ENCODE measurements at places on chromosomes 3 and 15.
A peak's percentile ranks its signal among the peaks of the same experiment; 100 is the strongest.

DNA sequence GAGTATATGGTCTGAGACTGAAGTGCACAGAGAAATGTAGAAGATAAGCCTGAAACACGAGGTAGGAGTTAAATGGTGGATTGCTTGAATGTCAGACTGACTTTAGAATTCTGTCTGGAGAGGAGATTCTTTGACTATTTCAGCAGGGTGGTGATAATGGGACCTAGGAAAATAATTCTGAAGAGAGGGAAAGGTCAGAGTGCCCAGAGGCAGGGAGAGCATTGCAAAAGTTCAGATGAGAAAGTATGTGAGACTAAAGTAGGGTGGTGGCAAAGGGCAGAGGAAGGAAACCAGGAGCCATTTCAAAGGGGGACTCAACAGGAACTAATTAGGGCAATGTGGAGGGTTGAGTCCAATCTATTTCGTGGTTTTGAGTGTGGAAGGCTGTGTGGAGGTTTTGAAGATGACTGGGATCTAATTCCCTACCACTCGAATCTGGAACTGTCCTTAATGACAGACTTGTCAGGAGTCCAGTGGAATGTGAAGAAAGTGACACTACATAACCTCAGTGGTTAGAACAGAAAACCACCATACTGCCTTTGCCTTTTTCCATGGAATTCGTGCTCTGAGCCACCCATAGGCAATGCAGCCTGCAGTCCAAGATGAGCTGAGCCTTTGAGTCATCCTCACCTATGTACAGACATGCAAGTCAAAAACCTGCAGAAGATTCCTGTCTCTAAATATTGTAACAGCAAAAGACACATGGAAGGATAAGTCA lies 16.1 kb downstream of the CPOX start:
- DNase-seq: no peak

GRCh38 chr3:94121161-94121560 lies 58.3 kb downstream of the NSUN3 start:
- DNase-seq: no peak

DNA sequence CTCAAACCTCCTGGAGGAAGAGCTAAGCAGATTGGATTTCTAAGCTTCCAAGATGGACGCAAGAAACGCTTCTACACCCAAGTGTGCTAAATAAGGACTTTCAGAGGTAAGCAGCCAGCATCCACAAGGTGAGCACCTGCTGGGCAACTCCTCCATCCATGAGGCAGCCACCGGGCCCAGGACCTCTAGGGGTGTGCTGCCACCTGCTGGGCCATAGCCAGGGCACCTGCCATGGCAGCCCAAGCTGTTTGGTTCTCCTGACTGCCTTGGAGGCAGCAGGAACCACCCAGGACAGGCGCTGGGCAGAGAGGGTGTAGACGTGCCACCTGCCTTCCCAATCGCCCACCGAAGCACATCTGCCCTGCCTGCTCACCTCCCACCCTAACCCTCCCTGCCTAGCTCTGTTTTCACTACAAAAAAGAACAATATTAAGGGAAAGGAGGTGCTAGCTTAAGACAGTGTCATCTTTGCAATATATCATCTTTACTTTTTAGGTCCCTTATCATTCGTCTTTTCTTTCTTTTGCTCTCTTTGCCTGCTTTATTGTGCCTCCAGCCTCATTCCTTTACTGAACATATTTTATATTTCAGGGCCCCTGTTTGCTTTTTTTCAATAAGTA lies 12.9 kb downstream of the C15orf62 start:
- DNase-seq: peak; percentile 69

DNA sequence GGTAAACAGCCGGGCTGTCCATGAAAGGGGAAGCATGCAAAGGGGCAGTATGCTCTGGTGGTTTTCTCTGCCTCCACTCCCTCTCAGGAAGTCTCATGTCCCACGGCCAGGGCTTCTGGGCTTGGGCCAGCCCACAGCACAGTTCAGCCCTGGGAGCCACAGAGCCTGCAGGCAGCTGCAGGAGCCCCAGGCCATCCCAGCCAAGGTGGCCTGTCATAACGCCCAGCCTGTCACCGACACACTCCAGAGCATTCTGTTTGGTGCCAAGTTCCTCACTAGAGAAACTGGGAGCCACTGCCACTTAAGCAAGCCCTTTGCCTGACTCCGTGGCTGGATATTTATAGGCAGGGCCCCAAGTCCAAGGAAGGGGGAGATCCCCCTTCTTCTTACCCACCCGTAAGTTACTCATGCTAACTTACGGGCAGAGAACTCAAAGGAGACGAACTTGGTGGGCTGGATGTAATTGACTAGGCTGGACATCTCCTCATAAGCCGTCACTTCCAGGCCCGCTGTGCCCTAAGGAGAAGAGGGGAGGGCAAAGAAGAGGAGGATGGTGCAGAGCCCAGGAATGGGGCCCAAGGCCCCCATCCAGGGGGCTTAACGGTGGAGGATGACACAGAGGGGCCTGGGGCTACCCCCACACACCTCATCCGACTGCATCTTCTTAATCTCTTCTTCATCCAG lies 11.7 kb downstream of the PLCB2 start:
- no peak for DNase-seq

GRCh38 chr3:25292036-25292435 lies 136.0 kb upstream of the RARB start:
- no peak for DNase-seq

DNA sequence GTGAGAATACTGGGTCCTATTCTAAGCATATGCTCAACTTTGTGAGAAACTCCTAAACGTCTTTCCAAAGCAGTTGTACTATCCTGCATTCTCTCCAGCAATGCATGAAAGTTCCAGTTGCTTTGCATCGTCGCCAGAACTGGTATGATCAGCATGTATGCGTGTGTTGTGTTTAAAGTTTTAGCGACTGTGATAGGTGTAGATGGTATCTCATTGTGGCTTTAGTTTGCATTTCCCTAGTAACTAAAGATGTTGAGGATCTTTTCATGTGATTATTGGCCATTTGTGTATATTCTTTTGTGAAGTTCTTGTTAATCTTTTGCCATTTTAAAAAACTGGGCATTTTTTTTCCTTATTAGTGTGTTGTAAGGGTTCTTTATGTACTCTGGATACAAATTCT lies 115.1 kb downstream of the SPATA16 start:
- no peak for DNase-seq

GRCh38 chr15:88913017-88913849 lies at the start of gene MFGE8:
MFGE8 (minus strand) TSS chr15:88913379; CDS start chr15:88913319, 60 bp downstream.
- DNase-seq: no peak

DNA sequence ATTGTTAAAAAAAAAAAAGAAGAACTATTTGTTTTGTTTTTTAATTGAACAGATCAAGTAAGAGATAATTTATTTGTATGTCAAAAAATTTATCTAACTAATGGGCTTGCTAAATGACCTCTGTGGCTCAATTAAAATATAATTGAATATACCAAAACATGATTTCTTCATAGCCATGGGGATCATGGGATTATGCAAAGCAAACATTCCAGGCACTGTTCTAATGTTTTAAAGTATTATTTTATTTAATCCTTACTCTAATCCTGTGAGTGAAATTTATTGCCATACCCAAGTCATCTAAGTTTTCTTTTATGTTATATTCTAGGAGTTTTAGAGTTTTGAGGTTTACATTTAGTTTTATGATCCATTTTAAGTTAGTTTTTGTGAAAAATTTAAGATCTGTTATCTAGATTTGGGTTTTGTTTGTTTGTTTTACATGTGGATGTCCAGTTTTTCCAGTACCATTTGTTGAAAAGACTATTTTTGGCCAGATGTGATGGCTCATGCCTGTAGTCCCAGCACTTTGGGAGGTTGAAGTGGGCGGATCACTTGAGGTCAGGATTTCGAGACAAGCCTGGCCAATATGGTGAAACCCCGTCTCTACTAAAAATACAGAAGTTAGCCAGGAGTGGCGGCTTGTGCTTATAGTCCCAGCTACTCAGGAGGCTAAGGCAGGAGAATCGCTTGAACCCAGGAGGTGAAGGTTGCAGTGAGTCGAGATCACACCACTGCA lies 52.3 kb upstream of the CNOT10 start:
- DNase-seq: no peak

DNA sequence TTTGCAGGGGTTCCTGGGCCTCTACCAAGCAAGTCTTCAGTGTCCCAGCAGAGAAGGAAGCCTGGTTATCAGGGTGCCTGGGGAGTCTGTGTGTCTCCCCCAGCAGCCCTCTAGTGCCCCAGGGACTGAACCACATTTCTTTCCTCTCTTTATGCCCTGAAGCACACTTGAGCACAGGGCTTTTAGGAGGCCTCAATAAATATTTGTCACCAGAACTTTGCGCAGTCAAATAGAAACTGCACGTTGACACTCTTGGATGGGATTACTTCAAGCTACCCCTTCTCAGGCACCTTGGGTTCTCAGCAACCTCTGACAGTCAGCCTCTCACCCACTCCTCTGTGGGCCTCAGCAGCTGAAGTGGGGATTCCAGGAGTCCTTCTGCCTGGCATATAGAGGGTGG lies 226.6 kb upstream of the HES1 start:
- no peak for DNase-seq

GRCh38 chr15:101652786-101653430 lies 727 bp upstream of the TM2D3 start:
- DNase-seq: no peak

GRCh38 chr15:34999906-35000305 lies 11.8 kb upstream of the ZNF770 start:
- DNase-seq: no peak

GRCh38 chr3:48436855-48437254 lies 3.1 kb downstream of the CCDC51 start:
- DNase-seq: no peak

GRCh38 chr15:31353931-31354330 lies 27.3 kb downstream of the KLF13 start:
- no peak for DNase-seq

- DNase-seq: no peak
These were observed 481.2 kb downstream of the FOXP1 start for GRCh38 chr3:71102111-71102983.

DNA sequence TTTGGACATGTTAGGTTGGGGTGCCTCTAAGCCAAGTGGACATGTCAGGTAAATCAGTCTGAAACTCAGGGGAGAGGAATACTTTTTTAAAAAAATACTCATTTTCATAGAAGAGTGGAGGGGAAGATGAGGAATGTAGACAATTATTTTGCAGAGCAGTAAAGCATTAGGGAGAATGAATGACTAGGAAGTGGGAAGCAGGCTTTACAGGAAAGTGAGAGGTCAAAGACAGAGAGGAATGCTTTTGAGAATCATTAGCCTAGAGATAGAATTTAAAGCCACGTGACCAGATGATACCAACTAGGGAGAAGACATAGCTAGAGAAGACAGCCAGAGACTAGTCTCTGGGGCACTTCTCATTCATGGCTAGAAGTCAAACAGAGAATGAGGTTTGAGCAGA lies 91.0 kb downstream of the RAD18 start:
- no peak for DNase-seq

Measured in stimulated activated CD4-positive, alpha-beta T cell treated with anti-CD3 and anti-CD28 coated beads, Interleukin-12 subunit alpha, Interleukin-12 subunit beta, amount 100 ng/mL, for 48 hours (primary cell).